ENCODE measurements at places on chromosomes 12 and 14. TPM values are rescaled to one million over a fixed set of nuclear protein-coding genes. Genes with fewer than 3 reads are reported as not detected.
A peak's percentile ranks its signal among the peaks of the same experiment; 100 is the strongest.

DNA sequence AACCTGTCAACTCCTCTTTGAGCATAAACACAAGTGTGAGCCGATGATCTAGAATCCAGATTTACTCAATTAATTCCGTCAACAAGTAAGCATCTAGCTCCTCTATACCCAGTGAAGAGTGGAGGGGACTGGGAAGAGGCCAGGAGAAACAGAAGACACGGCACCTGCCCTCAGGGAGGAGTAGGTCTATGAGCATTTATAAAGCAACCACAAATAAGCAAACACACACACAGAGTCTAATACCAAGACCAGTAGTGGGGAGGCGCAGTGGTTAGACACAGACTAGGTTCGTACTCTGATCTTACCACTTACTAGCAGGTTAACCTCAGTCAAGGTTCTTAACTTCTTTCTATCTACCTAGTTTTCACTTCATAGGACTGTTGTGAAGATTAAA lies 5.9 kb upstream of the FOXN3 start:
- no peak for DNase-seq

DNA sequence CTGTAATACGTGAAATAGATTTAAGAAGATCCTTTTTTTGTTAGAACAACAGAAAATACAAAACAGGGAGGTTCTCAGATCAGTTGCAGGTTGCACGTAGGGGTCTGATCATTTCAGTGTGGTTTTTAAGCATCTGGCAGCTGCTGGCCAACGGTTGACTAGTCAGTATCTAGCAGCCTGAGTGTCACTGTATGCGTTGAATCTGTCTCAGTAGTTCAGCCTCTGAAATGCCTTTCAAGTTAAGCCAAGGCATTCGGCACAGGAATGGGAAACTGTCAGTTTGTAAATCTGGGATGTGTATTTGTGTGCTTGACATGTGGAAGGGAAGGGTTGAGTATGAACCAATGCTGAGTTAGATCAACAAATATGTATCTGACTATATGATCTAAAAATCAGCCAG lies 165.9 kb downstream of the CACNA1C start:
- DNase-seq, result no peak

DNA sequence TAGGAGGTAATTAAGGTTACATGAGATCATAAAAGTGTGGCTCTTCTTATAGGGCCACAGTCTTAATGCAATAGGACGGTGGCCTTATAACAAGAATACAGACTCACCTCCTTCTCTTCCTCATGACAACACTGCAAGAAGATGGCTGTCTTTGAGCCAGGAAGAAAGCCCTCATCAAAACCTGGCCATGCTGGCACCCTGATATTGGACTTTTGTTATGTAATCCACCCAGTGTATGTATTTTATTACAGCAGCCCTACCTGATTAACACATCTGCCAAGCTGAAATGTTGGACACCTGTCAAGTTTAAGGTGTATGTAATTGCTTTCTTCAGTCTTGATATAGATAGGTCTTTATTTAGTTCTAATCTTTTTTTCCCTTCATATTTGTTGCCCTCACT lies 217.0 kb downstream of the GPHN start:
- no peak for DNase-seq

DNA sequence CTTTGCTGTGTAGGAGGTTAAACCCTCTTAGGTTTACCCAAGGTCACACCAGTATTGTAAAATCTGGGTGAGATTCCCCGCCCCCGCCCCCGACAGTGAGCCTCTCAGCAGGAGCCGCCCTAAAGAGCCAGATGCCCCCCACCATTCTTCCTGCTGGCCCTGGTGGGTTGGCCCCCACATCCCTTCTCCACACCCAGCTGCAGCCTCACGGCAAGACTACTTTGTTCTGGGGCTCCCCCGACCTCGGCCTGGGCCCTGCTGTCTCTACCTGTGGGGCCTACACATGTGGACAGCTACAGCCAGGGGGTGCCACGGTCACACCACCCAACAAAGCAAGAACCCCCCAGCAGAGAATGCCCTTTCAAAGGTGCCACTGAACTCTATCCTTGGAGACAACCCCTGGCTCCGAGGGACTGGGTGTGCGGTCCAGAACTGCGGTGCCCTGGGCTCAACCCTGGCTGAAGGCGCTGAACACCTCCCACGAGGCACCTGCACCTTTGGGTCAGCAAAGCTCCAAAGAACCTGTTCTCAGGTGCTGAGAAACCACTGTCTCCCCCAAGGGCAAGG lies 82.4 kb downstream of the WDR20 start:
- DNase-seq, result no peak

Gene SYCP3
- not detected for total RNA-seq

DNA sequence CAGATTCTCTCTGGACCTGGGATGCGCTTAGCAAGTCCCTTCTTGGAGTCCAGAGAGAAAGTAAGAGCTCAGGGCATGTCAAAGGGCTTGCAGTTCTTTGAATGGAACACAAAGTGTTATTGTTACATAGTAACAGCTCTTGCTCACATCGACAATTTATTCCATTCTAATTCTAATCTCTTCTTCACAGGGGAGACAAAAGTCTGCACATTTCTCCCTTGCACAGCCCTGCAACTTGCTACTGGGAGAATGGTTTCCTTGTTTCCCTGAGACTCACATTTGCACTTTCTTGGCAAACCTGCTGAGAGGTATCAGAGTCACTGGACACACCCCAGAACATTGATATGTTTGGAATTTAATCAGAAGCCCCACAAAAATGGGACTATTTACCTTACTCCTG lies 209.9 kb upstream of the IGF1 start:
- DNase-seq, result no peak

GRCh38 chr12:59834659-59835474 lies 239.0 kb downstream of the SLC16A7 start:
- no peak for DNase-seq

GRCh38 chr12:110337912-110338710 lies 57.1 kb downstream of the ATP2A2 start:
- no peak for DNase-seq

Gene LRP1-AS
- not detected for total RNA-seq

GRCh38 chr14:21026988-21027315 lies 2.1 kb upstream of the NDRG2 start:
- peak; percentile 62 for DNase-seq

DNA sequence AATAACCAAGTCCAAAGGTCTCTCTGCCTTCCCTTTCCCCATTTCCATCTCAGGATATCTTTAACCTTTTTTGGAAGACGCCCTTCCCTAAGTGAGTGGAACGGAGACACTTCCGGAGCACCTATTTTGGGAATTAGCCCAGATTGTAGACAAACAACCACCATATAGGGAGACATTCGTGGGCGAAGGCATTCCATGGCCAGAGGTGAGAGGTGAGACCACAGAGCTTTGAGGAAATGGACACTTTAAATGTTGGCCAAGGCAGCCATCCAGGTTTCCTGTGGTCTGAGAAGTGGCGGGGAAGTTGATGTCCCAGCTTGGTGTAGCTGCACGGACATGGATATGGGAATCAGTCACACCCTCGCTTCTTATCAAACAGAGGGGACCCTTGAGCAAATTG lies 69.4 kb upstream of the BDKRB2 start:
- DNase-seq, result no peak

GRCh38 chr14:51865953-51866747 lies 5.7 kb downstream of the GNG2 start:
- DNase-seq, result no peak

DNA sequence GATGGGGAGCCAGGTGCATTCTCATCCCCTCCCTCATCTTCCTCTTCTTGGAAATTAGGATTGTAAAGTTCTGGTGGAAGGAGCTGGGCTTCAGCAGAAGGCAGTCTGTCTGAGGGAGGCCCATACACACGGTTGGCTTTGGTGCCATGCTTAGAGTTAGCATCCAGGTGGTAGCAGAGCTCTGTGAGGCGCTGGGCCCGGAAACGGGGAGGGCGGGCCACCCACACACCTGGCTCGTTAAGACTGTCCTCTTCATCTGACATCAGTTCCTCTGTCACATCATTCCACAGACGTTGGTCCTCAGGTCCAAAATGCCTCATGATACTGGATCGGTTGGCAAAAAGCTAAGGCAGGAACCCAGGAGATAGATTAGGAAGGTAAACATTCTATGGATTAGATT lies 4.9 kb upstream of the AJUBA start:
- no peak for DNase-seq

- DNase-seq, result no peak
These were observed 211.7 kb upstream of the FKBP4 start for GRCh38 chr12:2583091-2583497.

- DNase-seq, result no peak
These were observed 125.8 kb upstream of the TMPO start for GRCh38 chr12:98389593-98389992.

- no peak for DNase-seq
These were observed 62.8 kb upstream of the EGLN3 start for GRCh38 chr14:34013721-34014060.

- no peak for DNase-seq
These were observed 142.1 kb downstream of the ANO4 start for GRCh38 chr12:100936661-100937060.

DNA sequence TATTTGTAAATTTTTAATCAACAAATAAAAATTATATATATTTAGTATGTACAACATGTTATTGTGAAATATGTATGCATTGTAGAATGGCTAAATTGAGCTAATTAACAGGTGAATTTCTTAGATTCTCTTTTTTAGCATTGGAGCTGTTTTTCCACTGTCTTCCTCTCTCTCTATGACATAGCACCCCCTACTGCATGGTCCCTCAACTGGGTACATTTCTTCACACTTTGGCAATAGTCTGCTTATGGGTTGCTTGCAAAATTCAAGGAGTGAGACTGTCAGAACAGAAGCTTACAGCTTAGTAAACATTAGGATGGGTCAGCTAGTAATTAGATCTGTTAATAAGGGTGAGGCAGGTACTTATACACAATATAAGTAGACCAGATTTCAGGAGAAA lies 658.5 kb upstream of the MGAT4C start:
- no peak for DNase-seq

DNA sequence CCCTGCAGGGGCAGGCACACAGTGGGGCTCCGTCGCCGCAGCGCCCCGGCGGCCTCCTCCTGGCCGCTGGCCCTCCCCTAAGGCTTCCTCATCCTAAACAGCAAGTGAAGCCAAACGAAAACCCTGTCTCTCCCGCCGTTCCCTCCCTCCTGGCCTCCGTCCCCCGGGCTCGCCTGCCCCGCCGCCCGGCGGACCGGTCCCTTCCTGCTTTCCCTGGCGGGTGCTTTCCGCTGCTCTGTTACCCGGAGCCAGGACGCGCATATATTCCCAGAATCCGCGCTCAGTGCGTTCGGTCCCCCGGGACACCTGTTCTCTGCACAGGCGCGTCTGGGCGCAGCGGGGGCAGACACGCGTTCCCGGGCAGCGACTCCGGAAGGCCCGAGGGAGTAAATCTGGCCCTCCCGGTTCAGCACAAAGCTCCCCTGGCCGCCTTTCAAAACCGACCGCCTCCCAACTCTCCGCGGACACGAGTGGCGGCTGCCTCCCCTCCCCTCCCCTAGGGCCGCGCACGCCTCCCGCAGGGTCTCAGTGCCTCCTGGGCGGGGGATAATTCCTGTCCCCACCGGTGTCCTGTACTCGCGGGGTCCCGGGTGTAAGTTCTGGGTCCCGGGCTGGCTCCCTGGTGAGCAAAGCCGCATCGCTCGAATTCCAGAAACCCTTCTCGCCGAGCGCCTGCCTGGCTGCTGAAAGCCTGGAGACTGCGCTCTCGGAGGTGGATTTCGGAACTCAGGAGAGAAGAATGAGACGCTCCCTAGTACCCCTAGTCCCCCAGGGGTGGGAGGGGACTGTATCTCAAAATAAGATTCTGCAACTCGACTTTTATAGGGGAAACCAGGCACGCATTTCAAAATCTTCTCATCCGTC lies 21.4 kb upstream of the CEP170B start:
- DNase-seq, result no peak

DNA sequence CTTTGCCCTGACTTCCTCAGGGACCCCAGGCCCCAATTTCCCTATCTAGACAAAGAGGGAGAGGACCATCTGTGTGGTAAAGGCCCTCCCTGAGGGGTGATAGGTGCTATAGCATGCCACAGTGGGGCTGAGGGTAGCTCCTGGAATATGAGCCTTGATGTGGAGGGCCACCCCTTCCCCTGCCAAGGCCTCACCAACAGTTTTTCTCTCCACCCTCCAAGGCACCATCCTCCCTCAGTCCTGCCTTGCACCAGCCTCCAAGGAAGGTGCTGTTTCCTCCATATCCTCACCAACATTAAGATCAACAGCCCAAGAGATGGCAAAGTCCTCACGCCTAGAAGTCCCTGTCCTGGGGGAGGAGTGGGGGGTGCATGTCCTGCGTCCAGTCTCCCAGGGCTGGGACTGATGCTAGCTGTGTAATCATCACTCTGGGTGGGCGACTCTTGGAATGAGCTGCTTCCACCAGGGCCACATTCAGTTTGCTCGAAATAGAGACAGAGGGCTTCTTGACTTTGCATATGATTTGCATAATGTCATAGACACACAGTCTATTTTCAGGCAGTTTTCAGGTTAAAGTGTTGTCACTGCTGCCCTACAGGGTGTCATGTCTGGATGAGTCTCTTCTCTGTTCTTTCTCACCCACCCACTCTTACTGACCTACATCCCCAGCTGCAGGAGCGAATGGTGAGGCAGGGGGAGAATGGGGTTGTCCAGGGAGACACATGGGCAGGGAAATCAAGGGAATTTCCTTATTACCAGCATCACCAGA lies 17.4 kb downstream of the ACVRL1 start:
- no peak for DNase-seq

- DNase-seq, result no peak
These were observed 51.7 kb upstream of the BCL11B start for GRCh38 chr14:99323603-99324185.

- no peak for DNase-seq
These were observed 498.3 kb downstream of the KCNH5 start for GRCh38 chr14:62546862-62547474.

DNA sequence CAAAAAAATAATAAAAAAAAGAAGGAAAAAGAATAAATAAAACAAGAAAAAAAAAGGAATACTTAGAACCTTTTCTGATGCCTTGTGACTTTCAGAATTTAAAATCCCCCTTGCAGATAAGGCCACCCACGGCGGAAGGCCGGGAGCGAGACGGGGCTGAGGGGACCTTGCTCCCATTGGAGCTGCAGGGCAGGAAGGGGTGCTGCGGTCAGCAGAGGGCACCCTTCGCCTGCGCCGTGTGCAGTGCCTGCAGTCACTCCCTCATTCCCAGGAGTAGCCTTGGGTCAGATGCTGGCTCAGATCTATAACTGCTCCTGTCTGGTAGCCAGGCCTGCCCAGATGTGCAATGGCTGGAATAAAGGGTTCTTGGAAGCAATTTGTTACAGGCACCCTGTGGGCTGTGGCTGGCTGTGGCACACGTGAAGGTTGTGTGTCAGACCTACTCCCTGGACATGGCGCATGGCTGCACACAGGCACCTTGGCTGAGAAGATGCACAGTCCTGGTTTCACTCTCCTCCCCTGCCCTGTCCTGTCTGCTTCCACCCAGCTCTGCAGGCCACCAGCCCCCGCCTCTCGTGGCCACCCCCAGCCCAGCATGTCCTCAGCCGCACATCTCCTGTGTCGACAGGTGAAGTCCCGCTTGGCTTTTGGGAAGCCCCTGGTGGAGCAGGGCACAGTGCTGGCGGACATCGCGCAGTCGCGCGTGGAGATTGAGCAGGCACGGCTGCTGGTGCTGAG lies 13.4 kb upstream of the ALDH2 start:
- peak; percentile 73 for DNase-seq

Gene KRT7
- total RNA-seq, result 58.4 TPM

GRCh38 chr12:24750263-24750662 lies 198.6 kb downstream of the BCAT1 start:
- no peak for DNase-seq
